ENCODE measurements at places on chromosomes 1 and 21. TPM values are rescaled to one million over a fixed set of nuclear protein-coding genes. Genes with fewer than 3 reads are reported as not detected.

DNA sequence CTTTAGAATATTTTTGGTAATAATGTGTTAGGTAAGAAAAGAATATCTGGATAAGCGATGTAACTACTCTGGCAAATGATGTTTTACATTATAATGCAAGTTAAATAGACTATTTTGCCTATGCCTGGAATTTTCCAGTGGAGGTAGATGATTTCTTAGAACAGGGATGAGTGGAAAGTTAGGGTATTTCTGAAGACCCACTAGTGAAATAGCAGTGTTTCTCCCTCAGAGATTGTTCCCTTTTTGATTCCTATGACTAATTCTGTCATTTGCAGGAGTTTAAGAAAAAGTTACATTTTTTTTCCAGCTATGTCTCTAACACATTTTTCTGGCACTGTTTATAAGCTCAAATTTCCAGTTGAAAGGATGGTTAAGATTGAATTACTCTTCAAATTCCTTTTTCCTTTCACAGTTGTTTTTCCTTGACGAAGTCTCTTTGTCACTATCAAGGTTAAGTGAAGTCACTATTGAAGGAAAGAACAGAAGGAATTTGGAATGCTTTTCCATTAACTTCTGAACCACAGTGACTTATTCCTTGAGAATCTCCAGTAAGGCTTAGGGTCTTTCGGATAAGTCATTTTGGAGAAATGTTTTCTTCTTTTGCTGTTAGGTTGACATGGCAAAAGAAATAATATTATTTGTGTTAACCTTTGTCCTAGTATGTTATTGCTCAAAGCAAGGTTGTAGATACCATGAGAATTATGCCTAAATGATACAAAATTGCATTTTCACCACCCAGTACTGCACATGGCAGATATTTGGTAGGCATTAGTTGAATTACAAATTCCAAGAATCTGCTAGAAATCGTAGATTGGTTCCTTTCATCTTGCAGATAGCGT is 42.9 kb upstream of the ZNF326 start:
- no peak for DNase-seq

Gene FAM163A
- total RNA-seq, result not detected

Gene ATP6V1G3
- total RNA-seq, result not detected

- no peak for DNase-seq
Measured at GRCh38 chr1:10863886-10864285, 67.4 kb upstream of the CASZ1 start.

GRCh38 chr21:34613679-34614627 is 960 bp downstream of the RCAN1 start:
- peak; percentile 14 for DNase-seq

Gene KRTAP10-6
- total RNA-seq, result not detected

- DNase-seq, result peak; percentile 66
Measured at GRCh38 chr1:184388319-184388889, 1.6 kb downstream of the C1orf21 start.
